ENCODE measurements at places on chromosomes 7 and 10. TPM values are rescaled to one million over a fixed set of nuclear protein-coding genes. Genes with fewer than 3 reads are reported as not detected.

Gene GIMAP4
- 4.6 TPM for polyA plus RNA-seq

Gene STEAP1B
- 0.18 TPM for polyA plus RNA-seq

Gene GPR15LG
- polyA plus RNA-seq, result 321 TPM

Gene PMS2
- 3.3 TPM for polyA plus RNA-seq

Gene DGKB
- 0.20 TPM for polyA plus RNA-seq

All from esophagus (tissue), 2 donors.